ENCODE measurements at places on chromosomes 4 and X.

DNA sequence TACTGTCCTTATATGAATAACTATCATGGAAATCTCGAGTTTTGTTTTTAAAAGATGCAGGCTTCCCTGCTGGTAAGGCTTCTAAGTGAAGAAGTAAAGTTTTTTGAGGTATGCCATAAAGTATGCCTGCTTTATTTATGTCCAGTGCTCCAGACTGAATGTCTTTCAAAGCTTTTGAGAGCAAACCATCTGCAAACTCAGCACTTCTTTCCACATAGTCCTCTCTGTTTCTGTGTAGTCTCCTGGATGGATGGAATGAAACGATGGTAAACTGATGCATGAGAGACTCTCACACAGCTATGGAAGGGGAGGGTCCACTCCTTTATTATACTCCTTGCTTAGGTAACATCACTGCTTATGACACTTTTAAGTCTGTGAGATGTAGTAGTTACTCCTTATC is 73.7 kb downstream of the NCAPG start:
- DNase-seq, result no peak
- no peaks in the 10 kb centered on the region for H3K4me1 ChIP-seq
- H3K4me3 ChIP-seq, result no peak overlapping the region
- no peak overlapping the region for H3K27ac ChIP-seq
- H3K36me3 ChIP-seq, result peaks cover 21% of the 10 kb centered on the region
- no peaks in the 10 kb centered on the region for H3K27me3 ChIP-seq

DNA sequence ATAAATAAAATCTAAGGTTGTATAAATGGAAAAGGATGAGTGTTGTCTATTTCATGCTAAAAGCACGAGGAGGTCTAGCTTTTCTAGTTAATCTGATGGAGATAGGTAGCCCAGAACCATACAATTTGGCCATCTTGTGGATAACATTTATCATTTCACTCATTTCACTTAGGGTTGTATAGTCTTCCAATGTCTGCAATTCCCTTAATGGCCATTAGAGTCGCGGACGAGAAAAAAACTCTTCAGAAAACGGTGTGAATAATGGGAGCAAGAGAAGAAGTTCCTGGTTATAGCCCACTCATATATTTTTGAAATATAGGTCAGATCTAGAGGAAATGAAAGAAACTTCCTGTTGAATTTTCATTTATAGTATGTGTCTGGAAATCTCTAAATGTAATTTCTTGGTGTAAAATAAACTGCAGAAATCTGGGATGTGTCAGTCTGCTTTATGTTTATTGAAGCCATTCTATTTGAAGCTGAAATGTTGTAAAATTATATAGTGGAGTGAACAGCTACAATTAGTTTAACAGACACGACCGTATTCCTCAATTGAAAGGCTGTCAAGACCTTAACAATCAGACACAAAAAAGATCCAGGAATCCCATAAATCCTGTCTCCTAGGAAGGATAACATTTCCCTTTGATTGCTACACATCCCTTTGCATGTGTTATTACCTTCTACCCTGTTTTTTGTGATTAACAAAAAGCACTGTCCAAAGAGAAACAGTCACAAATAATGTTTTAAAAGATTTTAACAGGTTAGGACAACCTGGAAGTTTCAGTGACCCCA is 47.7 kb upstream of the MGST2 start:
- DNase-seq, result no peak
- no peak overlapping the region for H3K27ac ChIP-seq
- no peak overlapping the region for H3K4me3 ChIP-seq
- H3K4me1 ChIP-seq, result no peaks in the 10 kb centered on the region
- H3K27me3 ChIP-seq, result peaks cover 7% of the 10 kb centered on the region

- no peak overlapping the region for H3K27ac ChIP-seq
- H3K4me3 ChIP-seq, result no peak overlapping the region
- no peak for DNase-seq
- H3K4me1 ChIP-seq, result no peaks in the 10 kb centered on the region
Observed at GRCh38 chr4:84958434-84958833, 8.1 kb downstream of the WDFY3 start.

- no peak overlapping the region for H3K27ac ChIP-seq
- H3K4me1 ChIP-seq, result no peaks in the 10 kb centered on the region
- no peaks in the 10 kb centered on the region for H3K36me3 ChIP-seq
- no peaks in the 10 kb centered on the region for H3K27me3 ChIP-seq
- no peak for DNase-seq
Observed at GRCh38 chr4:168102403-168102802, 10.1 kb downstream of the ANXA10 start.

DNA sequence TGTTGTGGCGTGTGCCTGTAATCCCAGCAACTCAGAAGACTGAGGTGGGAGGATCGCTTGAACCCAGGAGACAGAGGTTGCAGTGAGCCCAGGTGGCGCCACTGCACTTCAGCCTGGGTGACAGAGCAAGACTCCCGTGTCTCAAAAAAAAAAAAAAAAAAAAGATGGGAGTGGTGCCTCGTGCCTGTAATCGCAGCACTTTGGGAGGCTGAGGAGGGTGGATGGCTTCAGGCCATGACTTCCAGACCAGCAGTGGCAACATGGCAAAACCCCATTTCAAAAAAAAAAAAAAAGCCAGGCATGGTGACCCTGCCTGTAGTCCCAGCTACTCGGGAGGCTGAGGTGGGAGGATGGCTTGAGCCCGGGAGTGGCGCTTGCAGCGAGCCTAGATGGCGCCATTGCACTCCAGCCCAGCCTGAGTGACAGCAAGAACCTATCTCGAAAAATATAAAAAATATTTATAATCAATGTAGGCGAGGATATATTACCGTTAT is 27.0 kb downstream of the EIF2S3 start:
- no peak overlapping the region for H3K27ac ChIP-seq
- H3K27me3 ChIP-seq, result no peaks in the 10 kb centered on the region
- peaks cover 3% of the 10 kb centered on the region for H3K36me3 ChIP-seq
- peaks cover 4% of the 10 kb centered on the region for H3K4me1 ChIP-seq
- H3K4me3 ChIP-seq, result no peak overlapping the region

- peaks cover 7% of the 10 kb centered on the region for H3K27me3 ChIP-seq
- H3K4me1 ChIP-seq, result peaks cover 3% of the 10 kb centered on the region
- no peak overlapping the region for H3K4me3 ChIP-seq
- no peak for DNase-seq
Observed at GRCh38 chr4:71608678-71609071, 175.2 kb downstream of the GC start.

DNA sequence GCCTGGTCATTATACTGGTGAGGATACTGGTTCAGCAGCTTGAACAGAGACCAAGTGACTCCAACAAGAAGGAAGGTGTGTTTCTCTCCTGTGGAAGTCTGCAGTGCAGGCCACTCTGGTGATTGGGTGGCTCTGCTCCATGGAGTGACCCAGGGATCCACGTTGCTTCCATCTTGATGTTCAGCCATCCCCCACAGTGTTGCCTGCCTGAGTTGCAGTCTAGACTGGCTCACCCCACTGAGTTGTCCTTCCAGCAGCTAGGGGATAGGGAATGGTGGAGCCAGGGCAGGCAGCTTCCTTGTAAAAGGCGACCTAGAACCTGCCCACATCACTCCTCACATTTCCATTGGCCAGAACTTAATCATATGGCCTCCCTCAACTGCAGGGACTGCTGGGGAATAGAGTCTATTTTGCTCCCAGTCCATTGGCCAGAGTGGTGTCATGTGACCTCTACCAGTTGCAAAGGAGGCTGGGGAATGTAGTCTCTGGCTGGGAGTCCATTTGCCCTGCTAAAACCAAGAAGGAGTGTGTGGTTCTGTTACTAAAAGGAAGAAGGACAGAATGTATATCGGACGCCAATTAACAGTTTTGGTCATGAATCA is 8.0 kb downstream of the MAN2B2 start:
- H3K4me1 ChIP-seq, result peaks cover 8% of the 10 kb centered on the region
- H3K4me3 ChIP-seq, result no peak overlapping the region
- H3K27me3 ChIP-seq, result no peaks in the 10 kb centered on the region
- H3K27ac ChIP-seq, result no peak overlapping the region
- H3K36me3 ChIP-seq, result peaks cover 63% of the 10 kb centered on the region
- no peak for DNase-seq

DNA sequence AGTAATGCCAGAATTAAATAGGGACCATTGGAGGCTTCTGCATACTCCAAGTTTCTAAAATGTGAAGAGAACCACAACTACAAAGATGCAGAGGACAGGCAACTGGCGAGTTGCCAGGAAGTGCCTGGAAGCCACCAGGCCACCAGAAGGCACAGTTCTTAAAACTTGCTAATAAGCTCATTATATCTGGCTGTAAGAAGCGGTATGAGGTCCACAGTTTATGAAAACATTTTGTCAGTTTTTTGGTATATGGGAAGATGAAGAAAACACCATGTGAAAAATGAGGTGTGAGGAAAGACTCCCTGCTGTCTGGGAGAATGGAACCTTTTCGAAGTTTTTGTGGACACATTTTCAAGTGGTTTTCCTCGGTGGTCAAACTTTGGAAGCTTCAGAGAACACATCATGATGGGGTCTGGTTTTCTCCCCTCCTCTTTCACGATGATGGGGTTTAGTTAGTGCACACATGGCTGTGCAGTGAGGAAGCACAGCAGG is 202.7 kb downstream of the NR3C2 start:
- H3K27me3 ChIP-seq, result no peaks in the 10 kb centered on the region
- H3K4me1 ChIP-seq, result peaks cover 3% of the 10 kb centered on the region
- DNase-seq, result no peak
- H3K27ac ChIP-seq, result no peak overlapping the region
- H3K4me3 ChIP-seq, result no peak overlapping the region

DNA sequence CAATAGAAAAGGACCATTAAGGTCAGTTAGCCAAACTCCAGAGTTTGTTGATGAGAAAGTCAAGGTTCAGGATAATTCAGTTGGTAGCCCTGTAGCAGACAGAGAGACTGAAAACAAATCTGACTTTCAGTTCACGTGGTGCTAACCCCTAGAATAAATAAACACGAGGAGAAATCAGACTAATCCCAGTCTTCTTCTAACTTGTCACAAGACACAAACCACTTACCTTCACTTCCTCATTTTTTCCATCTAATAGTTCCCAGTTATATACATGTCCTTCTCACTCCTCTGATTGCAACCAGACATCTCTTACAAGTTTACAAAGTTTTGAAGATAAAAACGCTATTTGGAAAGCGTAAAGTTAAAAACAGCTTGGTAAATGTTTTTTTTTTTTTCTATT is 7.7 kb downstream of the TLR7 start:
- peak overlapping the region; percentile 82 for H3K27ac ChIP-seq
- no peaks in the 10 kb centered on the region for H3K27me3 ChIP-seq
- H3K36me3 ChIP-seq, result peaks cover 9% of the 10 kb centered on the region

GRCh38 chr4:2296631-2297601 is 35.0 kb upstream of the MXD4 start:
- no peak for DNase-seq
- peak overlapping the region; percentile 76 for H3K27ac ChIP-seq
- no peaks in the 10 kb centered on the region for H3K36me3 ChIP-seq

DNA sequence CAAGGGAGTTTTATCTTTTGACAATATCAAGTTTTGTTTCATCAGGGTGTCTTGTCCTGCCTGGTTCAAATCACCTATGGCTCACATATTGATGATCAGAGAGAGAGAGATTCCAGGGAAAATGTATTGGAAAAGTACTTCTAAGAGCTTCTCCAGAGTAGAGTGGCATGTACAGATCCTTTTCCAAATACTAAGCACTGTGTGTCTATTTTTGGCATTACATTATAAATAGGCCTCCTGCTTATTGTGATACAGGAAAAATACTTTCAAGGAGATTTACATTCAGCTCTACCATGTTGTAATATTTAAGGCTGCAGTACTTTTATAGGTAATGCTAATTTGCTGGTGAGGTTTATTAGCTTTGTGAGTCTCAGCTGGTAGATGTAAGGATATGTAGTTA is 100.8 kb downstream of the DCK start:
- peaks cover 14% of the 10 kb centered on the region for H3K27me3 ChIP-seq
- H3K36me3 ChIP-seq, result peaks cover 4% of the 10 kb centered on the region
- no peak overlapping the region for H3K4me3 ChIP-seq
- H3K27ac ChIP-seq, result no peak overlapping the region

GRCh38 chrX:9873360-9873759 is 87.1 kb downstream of the SHROOM2 start:
- peaks cover 9% of the 10 kb centered on the region for H3K27me3 ChIP-seq
- H3K4me1 ChIP-seq, result peaks cover 3% of the 10 kb centered on the region
- H3K4me3 ChIP-seq, result no peak overlapping the region
- no peak for DNase-seq
- H3K36me3 ChIP-seq, result no peaks in the 10 kb centered on the region

- H3K27me3 ChIP-seq, result peaks cover 7% of the 10 kb centered on the region
- H3K4me3 ChIP-seq, result no peak overlapping the region
- peaks cover 4% of the 10 kb centered on the region for H3K36me3 ChIP-seq
- no peak overlapping the region for H3K27ac ChIP-seq
Observed at GRCh38 chrX:39299615-39300014, 498.4 kb downstream of the MID1IP1 start.

DNA sequence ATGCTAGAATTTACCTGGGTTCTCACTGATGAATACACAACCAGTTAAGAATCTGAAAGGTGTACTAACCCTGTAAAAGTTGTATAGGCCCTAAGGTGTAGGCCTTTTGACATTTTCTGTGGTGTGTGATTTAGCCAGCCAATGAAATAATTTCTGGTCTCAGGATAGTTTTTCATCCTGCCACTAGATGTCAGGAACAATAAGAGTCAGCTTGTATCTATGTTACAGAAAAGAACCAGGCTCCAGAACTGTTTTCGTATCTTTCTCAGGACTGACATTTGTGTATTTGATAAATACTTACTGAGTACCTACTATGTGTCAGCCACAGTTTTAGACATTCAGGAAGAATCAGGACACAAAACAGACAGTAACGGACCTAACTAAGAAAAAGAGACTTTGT is 673.6 kb upstream of the TENM3 start:
- no peaks in the 10 kb centered on the region for H3K4me1 ChIP-seq
- no peak for DNase-seq
- H3K36me3 ChIP-seq, result no peaks in the 10 kb centered on the region
- H3K27me3 ChIP-seq, result no peaks in the 10 kb centered on the region
- H3K27ac ChIP-seq, result no peak overlapping the region

GRCh38 chr4:145625677-145626622 is 6.8 kb downstream of the MMAA start:
- H3K4me3 ChIP-seq, result no peak overlapping the region
- no peaks in the 10 kb centered on the region for H3K27me3 ChIP-seq
- no peak overlapping the region for H3K27ac ChIP-seq
- H3K4me1 ChIP-seq, result peaks cover 7% of the 10 kb centered on the region
- no peak for DNase-seq

DNA sequence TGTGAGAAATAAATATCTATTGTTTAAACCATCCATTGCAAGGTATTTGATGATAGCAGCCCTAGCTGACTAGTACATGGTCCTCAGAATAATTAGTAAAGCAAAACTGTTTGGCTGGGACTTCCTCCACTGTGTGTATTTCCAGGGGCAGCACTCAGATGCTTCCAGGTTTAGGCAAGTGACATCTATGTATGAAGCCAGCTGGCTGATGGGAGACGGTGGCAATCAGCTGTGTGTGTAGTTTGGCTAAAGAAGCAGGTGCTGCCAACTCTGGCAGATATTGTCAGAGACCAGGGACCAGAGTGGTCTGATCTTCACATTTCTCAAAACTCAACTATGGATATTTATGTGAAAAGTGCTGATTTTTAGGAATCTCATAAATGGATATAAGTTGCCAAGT is 19.1 kb downstream of the HS3ST1 start:
- no peak for DNase-seq
- H3K36me3 ChIP-seq, result peaks cover 21% of the 10 kb centered on the region
- no peaks in the 10 kb centered on the region for H3K27me3 ChIP-seq
- peak overlapping the region; percentile 19 for H3K27ac ChIP-seq

GRCh38 chr4:24588216-24588954 is 4.0 kb upstream of the DHX15 start:
- no peak for DNase-seq
- peaks cover 7% of the 10 kb centered on the region for H3K36me3 ChIP-seq
- no peak overlapping the region for H3K4me3 ChIP-seq
- peaks cover 10% of the 10 kb centered on the region for H3K27me3 ChIP-seq
- H3K27ac ChIP-seq, result no peak overlapping the region

All from memory B cell (primary cell).